ENCODE measurements at places on chromosomes 1 and 21.

GRCh38 chr1:25629836-25630235, 13.2 kb downstream of the MAN1C1 start:
- no peak for DNase-seq

DNA sequence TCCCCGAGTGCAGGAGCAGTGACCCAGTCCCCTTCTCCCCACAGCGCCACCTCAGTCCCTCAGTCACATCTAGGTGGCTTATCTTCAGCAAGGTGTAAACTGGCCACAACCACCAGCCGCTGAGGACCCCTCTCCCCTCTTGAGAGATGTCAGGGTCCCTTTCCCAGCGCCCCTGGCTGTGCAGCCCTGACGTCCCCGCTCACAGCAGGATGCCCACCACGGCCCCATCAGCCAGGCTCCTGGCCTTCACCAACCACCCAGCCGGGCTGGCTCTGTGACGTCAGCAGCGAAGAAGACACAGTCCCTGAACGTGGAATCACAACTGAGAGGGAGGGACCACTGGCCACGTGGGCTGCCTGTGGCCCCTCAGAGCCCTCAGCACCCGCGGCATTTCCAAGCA, 249.4 kb downstream of the NPHP4 start:
- DNase-seq, result no peak

- no peak for DNase-seq
These were observed 37.9 kb upstream of the CCDC27 start for GRCh38 chr1:3714284-3714741.

- no peak for DNase-seq
These were observed 5.5 kb downstream of the LRRN2 start for GRCh38 chr1:204680051-204680450.

GRCh38 chr1:84434081-84434769, 35.9 kb downstream of the DNASE2B start:
- DNase-seq, result no peak

DNA sequence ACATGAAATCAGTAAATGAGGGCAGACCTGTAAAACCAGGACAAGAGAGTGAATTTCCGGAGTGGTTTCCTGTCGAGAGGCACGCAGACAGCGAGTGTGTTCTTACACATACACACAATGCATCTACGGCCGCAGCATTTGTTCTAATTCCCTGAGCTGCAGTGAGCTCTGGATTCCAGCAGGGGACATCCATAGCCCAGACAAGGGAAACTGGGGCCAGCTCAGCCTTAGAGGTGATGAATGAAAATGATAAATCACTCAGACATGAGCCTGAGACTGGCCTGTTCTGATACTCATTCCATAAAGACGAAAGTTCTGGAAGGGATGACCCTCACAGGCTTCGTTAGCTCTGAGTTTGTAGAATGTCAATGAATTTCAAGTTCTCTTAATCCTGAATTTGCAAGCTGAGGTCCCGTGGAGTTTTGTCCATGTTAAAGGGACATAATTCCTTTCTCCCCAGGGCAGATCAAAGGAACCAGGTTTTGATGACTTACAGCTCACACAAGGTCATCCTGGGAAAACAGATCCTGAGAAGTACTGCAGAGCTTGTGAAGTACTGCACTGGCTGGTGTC, 207.9 kb upstream of the C1orf87 start:
- no peak for DNase-seq

DNA sequence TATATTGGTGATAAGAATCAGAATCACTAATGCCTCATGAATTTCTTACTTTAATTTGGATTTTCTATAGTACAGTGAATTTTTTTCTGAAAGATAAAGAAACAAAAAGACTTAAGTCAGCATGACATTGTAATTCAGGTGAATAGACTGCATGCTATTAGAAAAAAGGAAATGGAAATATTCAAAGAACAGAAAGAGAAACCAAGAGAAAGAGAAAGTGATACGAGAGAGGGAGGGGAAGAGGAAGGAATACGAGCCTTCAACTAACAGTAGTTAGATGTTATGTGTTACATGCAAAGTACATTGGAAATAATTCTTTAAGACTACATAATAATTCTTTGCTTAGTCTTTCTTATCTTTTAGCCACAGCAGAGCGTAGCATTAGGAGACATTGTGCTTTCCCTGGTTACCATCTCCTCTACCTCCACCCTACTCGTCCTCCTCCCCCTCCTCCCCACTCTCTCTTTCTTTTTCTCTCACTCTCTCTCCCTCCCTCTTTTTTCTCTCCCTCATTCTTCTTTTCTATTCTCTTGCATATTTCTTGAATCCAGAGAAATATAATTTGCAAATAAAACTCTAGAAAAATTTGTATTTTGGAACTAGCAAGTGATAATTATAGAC, 46.4 kb upstream of the ADGRL4 start:
- DNase-seq, result no peak
